ENCODE measurements at places on chromosomes 6 and 20. TPM values are rescaled to one million over a fixed set of nuclear protein-coding genes. Genes with fewer than 3 reads are reported as not detected.
A peak's percentile ranks its signal among the peaks of the same experiment; 100 is the strongest.

GRCh38 chr20:36314734-36315544 lies 8.8 kb downstream of the DLGAP4 start:
- no peak for DNase-seq

The C4B gene
- polyA plus RNA-seq, result 67.2 TPM

The HAO1 gene
- not detected for polyA plus RNA-seq

DNA sequence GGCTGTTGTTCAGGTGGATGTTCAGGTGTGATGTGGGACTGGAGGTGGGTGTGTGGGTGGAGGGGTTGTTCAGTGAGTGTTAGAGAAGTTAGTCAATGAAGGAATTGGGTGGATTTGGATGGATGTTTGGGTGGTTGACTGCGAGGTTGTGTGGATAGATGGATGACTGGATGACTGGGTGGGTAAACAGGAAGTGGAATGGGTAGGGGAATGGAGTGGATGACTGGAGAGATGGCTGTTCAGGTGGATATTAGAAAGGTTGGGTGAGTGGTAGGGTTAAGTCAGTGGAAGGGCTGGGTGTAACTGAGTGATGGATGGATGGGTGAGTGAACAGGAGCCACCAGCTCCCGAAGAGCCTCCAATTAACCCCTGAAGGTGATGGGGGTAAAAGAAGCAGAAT lies 27.9 kb downstream of the JPH2 start:
- DNase-seq, result no peak

The BNIP5 gene
- polyA plus RNA-seq, result 0.28 TPM

GRCh38 chr6:105042648-105043047 lies 85.7 kb downstream of the LIN28B start:
- no peak for DNase-seq

DNA sequence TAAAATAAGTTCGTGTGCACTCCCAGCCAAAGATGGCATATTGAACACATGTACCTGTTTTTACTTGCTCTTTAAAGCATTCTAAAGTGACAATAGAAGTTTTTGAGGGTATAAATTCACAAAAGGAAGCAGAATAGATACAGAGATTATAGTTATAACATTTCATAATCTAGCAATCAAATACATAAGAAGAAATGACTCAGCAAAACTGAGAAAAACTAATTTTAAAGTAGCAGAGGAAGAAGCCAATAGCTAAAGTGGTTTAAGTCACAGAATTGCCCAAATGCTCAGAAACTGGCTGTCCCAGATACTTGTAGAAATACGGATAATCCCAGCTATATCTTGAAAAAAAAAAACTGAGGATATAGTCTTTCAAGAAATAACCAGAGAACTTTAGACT lies 49.2 kb upstream of the TBC1D32 start:
- DNase-seq, result no peak

DNA sequence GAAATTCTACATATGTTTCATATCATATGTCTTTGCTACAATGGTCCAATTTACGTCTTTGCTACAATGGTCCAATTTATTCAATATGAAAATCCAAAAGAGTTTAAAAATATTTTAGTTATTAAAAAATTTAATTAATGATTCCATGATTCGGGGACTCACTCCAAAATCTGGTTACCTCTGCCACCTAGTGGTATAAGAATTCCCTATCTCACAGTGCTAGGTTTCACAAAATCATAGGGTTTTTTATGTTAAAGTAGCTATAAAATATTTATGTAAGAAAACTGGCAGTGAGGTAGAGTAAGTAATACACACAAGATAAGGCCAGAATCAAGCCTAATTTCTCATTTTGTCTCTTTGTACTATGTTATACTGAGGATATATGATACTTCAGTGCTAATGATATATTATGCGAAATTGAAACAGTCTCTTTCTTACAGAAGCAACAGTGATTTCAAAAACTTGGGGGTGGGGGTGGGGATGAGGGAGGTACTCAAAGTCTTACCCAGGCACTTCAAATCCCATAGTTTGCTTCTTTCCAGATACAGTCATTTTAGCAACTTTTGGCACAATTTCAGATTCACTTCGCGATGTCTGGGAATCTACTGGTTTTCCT lies 52.3 kb downstream of the HBS1L start:
- DNase-seq, result no peak

- DNase-seq, result no peak
Observed at GRCh38 chr6:6843057-6843627, 254.6 kb downstream of the LY86 start.

DNA sequence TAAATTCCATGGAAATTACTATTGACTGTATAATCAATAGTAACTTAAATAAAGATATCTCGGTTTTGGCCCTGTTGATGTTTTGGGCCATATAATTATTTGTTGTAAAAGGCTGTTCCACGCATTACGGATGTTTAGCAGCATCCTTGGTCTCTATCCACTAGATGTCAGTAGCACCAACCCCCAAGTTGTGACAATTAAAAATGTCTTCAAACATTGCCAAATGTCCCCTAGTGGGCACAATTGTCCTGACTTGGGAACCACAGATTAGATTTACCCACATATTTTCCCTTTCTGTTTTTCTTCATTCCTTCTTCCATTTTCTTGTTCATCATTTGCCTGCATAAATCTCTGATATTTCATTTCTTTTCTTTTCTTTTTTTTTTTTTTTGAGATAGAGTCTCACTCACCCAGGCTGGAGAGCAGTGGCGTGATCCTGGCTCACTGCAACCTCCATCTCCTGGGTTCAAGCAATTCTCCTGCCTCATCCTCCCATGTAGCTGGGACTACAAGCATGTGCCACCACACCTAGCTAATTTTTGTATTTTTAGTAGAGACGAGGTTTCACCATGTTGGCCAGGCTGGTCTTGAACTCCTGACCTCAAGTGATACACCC lies 13.6 kb upstream of the WFDC8 start:
- DNase-seq, result no peak

DNA sequence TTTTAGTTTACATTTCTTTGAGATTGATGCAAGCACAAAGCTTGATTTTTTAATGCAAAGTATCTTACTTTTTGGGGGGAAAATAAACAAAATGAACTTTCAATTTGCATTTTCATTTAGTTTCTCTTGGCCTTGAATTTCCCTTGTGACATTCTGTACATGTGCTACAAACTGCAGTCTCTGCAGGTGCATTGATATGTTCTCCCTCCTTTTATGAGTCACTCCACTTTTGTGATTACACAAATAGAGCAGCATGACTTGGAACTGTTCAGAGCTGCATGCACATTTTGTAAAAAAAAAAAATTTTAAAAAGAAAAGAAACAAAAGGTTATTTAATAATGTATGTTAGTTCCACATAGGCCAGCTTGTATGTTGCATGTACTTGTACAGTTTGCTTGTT lies 220.0 kb upstream of the KCNQ5 start:
- DNase-seq, result no peak

GRCh38 chr6:31068669-31069340 lies 43.6 kb downstream of the C6orf15 start:
- peak; percentile 59 for DNase-seq

DNA sequence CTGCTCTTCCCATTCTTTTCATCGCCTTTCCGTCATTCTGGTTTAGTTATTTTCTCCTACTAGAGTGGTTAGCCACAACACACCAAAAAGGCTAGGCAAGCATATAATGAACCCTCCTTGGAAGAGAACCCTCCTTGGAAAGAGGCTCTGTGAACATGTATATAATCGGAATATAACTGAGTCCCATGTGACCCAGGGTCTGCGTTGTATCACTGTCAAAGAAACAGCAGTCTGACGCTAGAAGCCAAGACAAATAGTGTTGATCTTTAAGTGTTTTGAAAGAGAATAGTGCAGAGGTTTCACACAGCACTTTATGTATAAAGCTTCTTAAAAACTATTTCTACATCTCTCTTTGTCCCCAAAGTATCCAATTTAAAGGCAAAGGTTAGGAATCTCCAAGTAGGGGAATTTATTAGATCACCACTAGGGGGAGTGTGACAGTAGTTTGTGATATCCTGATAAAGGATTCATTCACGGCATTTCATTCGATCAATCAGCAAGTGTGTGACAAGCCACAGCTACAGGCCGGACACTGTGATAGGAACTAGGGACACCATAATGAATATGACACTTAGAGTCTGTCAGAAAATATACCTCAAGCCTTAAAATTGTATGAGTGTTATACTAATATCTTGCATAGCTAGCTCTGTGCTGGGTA lies 395.3 kb downstream of the CD109 start:
- DNase-seq, result no peak

The MKKS gene
- polyA plus RNA-seq, result 17.2 TPM

DNA sequence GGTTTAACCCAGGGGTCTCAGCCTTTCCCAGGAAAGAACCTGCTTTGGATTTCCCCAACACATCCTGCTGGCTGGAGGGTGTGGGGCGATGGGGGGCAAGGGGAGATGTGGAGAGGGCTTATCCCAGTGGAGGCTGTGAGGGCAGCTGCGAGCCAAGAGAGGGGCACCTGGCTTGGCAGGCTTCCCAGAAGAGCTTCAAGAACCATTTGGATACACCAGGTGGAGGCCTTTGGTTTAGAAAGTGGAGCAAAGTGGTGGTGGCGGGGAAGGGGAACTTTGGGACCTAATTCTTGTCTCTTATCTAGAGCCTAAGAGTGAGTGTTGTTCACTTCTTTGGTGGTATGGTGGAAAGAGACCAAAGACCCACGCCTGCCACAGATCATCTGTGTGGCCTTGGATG lies 12.4 kb downstream of the CD40 start:
- DNase-seq, result no peak

GRCh38 chr20:5643936-5644335 lies 106.3 kb upstream of the SHLD1 start:
- no peak for DNase-seq

The CLIC5 gene
- polyA plus RNA-seq, result 16.5 TPM

GRCh38 chr20:63500902-63501817 lies 2.3 kb upstream of the EEF1A2 start:
- DNase-seq, result no peak

The SUMO4 gene
- polyA plus RNA-seq, result 0.52 TPM

The TFAP2A gene
- polyA plus RNA-seq, result 0.84 TPM

GRCh38 chr20:23624324-23624691 lies 13.4 kb downstream of the CST3 start:
- no peak for DNase-seq

GRCh38 chr6:34810936-34811632 lies 19.2 kb downstream of the BLTP3A start:
- DNase-seq, result no peak

- DNase-seq, result no peak
Observed at GRCh38 chr6:140957386-140957785, 1175.3 kb upstream of the GJE1 start.

The SCUBE3 gene
- polyA plus RNA-seq, result 1.1 TPM

- no peak for DNase-seq
Observed at GRCh38 chr6:120872262-120872578, 462.1 kb downstream of the TBC1D32 start.

DNA sequence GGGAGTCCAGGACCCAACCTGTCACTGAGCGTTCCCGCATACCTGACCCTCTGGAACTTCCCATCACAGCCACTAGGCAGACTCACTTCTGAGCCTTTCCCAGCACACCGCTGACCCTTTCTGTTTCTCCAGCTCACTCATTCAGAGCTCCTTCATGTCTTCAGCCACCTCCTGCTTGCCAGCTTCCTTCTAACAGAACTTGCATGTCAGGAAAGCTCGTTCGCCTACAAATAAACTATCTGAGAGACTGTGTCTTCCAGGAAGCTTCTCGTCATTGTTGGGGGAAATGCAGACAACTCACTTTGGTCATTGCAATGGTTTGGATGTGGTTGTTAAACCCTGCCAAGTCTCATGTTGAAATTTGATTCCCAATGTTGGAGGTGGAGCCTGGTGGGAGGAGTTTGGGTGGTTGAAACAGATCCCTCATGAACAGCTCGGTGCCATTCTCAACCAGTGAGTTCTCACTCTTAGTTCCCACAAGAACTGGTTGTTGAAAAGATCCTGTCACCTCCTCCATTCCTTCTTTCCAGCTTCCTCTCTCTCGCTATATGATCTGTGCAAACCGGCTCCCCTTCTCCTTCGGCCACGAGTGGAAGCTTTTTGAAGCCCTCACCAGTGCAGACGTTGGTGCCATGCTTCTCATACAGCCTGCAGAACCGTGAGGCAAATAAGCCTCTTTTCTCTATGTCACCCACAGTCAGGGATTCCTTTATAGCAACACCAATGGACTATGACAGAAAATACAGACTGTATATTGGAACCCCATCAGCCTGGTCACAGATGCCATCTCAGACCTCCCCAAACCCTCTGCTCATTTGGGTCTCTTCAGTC lies 1.4 kb upstream of the MUC21 start:
- DNase-seq, result peak; percentile 33

The CAGE1 gene
- polyA plus RNA-seq, result 0.06 TPM

The GHRH gene
- polyA plus RNA-seq, result not detected

- no peak for DNase-seq
Observed at GRCh38 chr20:57622579-57623381, 2.6 kb upstream of the ZBP1 start.

DNA sequence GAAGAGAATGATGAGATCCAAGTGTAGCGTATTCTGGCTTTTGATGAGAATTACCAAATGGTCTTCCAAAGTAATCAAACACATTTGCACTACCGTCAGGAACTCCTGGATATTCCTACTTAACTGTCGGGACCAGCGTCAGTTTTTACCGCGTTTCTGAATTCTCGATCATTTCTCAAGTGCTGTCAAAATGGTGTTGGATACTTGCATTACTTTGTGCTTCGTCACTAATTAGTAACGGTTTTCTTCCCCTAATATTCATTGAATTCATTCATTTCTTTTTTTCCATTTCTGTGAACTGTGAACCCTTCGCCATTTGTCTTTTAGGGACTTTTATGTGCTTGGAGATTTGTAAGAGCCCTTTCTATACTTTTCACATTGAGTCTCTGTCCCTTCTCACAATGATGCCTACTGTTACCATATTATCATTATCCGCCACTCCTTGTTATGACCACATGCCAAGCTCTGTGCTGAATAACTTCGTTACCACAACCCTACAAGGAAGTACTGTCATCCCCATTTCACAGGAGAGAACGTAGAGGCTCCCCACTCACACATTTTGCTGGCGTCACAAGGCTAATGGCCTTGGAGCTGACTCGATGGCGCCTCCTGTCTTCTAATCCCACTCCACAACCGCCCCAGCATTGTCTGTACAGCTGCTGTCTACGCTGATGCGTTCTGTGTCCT lies 74.2 kb upstream of the QKI start:
- DNase-seq, result no peak

The BEND6 gene
- polyA plus RNA-seq, result 0.43 TPM

DNA sequence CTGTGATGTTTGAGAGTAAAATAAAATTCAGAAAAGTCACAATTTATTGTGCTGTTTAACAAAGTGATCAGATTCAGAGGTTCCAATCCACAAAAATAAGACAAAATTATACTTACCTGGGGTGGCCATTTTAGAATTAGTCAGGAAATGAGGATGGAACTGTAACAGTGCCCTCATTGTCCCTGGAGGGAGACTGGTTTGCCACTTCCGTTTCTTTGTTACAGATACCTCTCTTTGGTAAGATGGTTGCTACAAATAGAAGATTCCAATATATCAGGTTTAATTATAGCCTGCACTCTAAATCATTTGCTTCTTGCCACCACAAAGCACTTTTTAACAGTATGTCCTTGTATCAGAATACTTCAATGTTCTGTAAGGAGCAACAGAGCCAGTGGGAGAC lies 95.6 kb downstream of the CTNNBL1 start:
- no peak for DNase-seq

DNA sequence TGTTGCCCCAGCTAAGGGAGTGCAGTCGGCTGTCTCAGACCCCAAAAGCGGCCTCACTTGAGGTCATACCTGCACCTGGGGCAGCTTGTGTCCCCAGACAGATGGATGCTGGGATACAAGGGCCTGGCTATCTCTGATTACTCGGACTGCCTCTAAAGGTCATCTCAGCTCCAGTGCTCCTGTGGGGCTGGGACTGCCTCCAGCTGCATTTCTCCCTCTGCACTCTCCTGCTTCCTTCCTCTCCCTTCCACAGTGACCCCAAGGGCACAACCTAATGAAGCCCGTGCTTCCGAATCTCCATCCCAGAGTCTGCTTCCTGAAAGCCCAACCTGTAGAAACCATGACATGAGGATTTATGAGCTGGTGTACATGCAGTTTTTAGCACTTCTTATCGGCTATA lies 22.8 kb upstream of the OCSTAMP start:
- DNase-seq, result no peak

The MCCD1 gene
- not detected for polyA plus RNA-seq

Measured in hindlimb muscle (tissue), 1 donor.